ENCODE measurements at places on chromosomes 4 and X.

DNA sequence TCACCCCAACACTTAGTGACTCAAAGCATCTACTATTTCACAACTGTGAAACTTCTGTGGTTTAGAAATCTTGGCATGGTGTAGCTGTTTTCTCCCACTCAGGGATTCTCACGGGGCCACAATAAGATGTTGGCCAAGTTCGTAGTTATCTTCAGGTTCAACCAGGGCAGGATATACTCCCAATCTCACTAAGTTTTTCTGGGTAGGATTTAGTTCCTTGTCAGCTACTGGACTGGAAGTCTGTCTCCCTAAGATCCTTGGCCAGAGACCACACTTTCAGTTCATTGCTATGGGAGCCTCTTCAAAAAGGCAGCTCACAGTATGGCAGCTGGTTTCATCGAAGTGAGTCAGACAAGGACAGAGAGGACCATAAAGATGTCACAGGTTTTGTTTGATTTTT is 111.7 kb upstream of the PDHA2 start:
- DNase-seq, result no peak

- DNase-seq, result no peak
Measured at GRCh38 chrX:40151211-40152172, 53.7 kb upstream of the BCOR start.

GRCh38 chr4:168685136-168685809 is 188.4 kb downstream of the PALLD start:
- no peak for DNase-seq

DNA sequence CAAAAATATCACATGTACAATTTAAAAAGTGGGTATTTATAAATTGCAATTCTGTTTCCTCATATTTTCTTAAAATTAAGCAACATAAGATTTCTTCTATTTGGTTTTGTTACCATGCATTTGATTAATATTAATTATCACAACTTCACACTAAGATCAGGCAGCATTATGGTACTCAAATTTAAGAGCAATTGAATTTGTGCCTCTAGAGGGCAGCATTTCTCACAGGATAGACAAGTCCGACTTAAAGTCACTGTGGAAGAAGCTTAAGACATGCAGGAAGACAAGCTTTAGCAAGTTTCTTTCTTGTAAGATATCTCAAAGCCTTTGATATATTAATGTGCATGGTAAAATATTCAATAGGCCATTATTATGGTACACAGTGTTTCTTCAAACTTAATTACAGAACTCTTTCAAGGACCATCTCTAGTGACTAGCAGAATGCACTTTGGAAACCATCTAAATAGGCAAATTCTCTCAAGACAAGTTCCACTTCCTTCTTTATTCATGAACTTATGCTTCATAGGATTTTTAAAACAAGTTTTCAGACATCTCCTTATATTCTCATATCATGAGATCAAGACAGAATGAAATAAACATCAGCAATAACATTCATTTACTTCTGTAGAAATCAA is 35.0 kb downstream of the FBXW7 start:
- peak; percentile 76 for DNase-seq

DNA sequence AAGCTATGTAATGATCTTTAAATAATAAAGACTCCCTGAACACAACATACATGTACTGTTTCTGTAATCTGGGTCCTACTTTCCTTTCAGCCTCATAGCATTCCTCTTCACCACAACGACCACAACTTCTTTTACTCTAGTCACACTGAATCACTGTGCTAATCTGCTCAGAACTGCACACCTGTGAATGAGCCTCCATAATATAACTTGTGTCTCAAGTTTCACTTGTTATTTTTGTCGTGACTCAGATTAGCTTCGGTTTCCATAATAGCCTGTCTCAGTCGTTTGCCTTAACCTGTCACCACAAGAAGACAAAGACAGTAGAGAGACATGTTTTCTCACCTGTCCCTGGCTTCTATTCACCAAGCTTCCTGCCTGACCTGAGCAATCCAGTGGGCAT is 61.8 kb downstream of the MAGED1 start:
- no peak for DNase-seq

DNA sequence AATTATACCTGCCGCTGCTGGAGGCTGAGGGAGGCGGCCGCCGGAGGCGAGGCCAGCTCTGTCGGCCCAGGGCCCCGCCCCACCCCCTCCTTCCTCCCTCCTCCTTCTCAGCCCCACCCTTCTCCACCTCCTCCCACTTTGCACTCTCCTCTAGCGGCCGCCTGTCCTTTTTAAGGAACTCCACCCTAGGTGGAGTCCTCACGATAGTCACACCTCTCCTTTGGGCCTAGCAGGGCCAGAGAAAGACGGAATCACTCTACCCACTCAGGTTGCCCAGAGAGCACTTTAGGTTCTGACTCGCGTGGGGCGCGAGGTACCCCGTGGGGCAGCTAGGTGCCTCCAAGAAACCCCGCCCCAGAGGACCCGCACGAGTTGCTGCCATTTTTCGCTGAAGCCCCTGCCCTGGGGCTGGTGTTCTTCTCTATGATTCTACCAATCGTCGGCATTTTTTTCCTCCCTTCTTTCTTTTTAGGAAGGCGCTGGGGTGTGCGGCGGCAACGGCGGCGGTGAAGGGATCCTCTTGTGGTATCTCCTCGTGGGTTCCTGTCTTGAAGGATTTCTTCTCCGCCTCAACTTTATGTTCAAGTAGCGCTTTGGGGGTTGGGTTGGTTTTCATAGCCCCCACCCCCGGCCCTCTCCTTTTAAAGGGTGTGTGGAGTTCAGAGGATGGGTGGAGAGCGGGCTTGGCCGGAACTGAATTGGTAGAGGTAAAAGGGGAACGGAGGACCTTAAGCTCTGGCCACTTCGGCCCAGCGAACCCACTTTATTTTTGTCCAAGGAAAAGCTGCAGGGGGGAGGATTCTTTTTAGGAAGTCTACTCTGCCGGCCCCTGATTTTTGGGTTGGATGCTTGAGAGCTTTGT is at the start of gene KLF8:
Gene KLF8, plus strand, starts transcription at position 136 of the 862 bp plus-strand sequence. CDS start 979 bp downstream, outside the sequence.
- DNase-seq, result no peak

DNA sequence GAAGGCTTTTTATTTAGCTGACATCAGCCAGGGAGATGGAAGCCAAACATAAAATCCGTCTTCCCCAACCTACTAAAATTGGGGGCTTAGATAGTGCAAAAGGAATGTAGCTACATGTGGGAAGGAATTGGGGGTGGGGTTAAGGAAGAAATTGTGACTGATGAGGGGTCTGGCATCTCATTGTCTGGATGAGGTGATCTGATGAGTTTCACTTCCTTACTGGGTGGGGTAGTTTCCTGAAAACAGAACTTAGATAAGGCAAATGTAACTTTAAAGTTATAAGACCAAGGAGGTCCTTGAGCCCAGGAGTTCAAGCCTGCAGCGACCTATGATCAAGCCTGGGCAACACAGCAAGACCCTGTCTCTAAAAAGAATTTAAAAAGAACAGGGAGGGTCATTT is 105.5 kb upstream of the NEIL3 start:
- DNase-seq, result no peak

DNA sequence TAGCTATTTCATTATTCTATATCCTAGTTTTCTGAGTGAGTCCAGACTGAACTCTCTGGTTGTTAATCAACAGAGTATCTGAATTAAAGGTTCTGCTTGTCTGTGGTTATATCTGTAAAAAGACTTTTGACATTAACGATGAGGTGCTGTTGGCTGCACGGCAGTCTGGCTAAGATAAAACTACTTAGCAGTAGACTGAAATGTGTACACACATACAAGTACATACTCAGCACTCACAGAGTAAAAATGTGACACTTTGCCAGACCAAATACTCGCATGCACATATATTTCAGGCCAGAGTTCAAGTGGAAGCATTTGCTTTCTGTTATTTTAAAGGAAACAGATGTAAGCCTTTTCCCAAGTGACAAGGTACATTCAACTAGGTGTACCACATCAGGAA is 80.5 kb downstream of the PRDM5 start:
- no peak for DNase-seq

DNA sequence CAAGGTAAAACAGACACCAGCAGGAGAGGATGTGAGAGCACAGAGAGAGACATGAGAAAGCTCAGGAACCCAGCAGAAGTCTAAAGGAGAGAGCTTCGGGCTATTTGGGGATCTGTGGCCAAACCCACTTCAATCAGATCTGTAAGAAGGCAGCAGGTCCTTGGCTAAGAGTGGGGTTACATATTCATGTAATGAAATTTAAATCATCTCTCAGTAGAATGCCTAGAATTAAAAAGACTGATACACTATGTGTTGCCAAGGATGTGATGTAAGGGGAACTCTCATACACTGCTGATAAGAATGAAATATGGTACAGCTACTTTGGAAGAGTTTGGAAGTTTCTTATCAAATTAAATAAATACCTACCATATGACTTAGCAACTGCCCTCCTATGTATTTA is 35.8 kb downstream of the PDE5A start:
- DNase-seq, result no peak

DNA sequence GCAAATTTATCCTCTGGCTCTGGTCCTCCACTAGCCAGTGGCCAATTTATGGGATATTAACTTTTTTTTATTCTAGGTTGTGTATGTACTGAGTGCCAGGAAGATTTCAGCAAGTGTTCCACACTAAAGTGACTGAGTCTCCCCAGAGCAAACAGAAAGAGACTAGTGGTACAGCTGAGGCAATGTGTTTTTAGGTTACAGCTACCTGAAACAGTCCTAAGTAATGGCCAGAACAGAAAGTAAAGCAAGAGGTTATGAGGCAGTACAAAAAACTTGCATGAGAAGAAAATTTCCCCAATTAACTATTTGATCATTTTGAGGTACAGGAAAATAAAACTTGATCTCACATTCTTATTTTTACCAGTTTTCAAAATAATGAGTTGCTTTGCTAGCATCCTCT is 31.2 kb downstream of the PRDM8 start:
- no peak for DNase-seq

- no peak for DNase-seq
Measured at GRCh38 chr4:23932901-23933308, 43.1 kb upstream of the PPARGC1A start.

DNA sequence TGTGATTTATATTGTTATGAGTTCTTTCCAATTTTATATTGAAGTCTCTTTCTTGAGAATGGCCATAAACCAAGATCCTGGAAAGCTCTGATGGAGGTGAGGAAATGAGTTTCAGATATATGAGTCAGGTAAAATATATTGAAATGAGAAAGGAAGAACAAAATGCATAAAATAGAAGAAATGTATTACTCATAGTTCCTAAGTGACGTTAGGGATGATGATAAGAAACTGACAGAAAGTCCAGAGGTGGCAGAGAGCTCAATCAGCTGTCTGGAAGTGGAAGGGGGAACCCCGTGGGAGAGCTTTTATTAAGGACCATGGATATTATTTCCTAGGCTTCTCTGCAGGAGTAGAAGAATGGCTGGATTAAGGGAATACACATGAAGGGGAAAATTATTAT is 24.6 kb downstream of the UGT2B7 start:
- DNase-seq, result no peak

GRCh38 chrX:102837847-102838246 is 99.2 kb upstream of the RAB40AL start:
- DNase-seq, result no peak

- no peak for DNase-seq
Measured at GRCh38 chrX:15497865-15498264, 2.7 kb upstream of the BMX start.

GRCh38 chr4:111991797-111992196 is 153.5 kb upstream of the FAM241A start:
- DNase-seq, result peak; percentile 29

DNA sequence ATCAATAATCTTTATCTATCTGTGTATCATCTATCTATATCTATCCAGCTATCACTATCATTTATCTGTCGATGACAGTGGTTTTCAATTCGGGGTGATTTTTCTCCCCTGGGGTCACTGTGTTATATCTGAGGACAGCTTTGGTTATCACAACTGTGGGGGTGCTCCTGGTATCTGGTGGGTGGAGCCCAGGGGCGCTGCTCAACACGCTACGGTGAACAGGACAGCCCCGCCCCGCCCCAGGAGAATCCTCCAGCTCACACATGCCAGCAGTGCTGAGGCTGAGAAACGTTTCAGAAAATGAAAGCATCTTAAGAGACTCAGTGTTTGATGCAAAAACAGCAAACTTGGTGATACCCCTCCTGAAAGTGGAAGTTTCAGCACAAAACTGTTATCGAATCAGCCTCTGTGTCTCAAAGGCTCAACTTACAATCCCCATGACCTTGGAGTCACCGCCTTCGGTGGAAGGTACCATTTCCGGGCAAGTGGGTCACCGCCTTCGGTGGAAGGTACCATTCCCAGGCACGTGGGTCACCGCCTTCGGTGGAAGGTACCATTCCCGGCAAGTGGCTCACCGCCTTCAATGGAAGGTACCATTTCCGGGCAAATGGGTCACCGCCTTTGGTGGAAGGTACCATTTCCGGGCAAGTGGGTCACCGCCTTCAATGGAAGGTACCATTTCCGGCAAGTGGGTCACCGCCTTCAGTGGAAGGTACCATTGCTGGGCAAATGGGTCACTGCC is 315.3 kb downstream of the DHRSX start:
- no peak for DNase-seq

- no peak for DNase-seq
Measured at GRCh38 chrX:51893931-51894696, 691 bp downstream of the MAGED1 start.

DNA sequence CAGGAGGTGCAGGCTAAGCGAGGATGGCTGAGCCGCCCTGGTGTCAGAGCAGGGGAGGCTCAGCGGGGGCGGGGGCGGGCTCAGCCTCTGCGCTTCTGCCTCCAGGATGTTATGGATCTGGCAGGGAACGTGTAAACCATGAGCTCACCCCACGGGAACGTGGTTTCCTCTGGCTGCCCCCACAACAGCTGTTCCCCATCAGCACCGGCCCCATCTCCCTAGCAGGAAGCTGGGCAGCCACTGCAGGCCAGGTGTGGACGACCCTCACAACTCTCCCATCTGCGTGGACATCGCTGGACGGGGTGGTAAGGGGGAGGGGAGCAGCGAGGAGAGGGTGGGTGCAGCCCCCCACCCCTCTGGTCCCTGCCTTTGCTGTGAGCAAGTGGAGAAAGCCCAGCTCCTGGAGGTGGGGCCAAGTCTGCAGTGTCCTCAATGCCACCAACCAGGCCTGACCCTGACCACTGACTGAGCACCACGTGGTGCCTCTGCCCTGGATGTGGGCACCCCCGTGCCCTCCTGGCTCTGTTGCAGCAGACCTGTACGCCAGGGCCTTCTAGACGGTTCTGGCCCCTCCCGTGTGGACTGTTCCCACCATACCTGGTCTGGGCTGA is 28.1 kb upstream of the SPON2 start:
- DNase-seq, result no peak

DNA sequence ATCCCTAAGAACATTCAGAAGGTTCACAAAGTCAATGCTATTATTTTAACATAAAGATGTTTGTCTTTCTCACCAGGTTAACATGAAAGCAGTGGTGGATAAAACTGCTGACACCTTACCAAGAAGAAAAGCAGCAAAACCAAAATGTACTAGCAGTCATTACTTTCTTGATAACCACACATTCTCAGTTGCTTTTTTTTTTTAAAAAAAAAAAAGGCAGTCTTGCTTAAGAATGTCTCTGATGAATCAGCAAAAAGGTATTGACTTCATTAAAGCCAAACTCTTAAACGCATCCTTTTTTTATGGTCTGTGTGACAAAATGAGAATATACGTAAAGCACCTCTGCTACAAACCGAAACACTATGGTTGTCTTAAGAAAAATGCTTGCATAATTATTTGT is 31.9 kb downstream of the CDKL2 start:
- DNase-seq, result no peak

- no peak for DNase-seq
Measured at GRCh38 chr4:88320780-88321373, 36.5 kb upstream of the PPM1K start.

All from pulmonary artery endothelial cell (primary cell).